CD4-positive, alpha-beta T cell treated with Interferon gamma for 1 hour (primary cell): ENCODE measurements at places on chromosomes 2 and 18.

- DNase-seq = peak; percentile 8
Observed at GRCh38 chr2:17877811-17878280, 621 bp upstream of the KCNS3 start.

DNA sequence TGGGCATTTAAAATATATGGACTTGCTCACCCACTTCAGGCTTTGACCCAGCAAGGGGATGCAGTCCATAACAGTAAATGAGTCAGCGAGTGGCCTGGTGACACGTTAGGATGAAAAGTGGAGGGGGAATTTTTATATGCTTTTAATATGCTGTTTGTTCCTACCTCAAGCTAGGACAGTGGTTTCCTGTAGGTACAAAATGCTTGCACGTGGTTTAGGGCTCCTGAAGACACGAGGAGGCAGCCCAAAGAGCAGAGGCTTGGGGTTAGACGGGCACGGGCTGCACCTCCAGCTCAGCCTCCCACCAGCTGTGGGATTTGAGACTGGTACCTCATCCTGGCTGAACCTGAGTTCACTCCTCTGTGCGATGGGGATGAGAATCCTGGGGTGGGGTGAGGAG lies 306.2 kb upstream of the CXCR4 start:
- no peak for DNase-seq

- DNase-seq = no peak
Observed at GRCh38 chr2:237243487-237243886, 157.8 kb downstream of the COPS8 start.

DNA sequence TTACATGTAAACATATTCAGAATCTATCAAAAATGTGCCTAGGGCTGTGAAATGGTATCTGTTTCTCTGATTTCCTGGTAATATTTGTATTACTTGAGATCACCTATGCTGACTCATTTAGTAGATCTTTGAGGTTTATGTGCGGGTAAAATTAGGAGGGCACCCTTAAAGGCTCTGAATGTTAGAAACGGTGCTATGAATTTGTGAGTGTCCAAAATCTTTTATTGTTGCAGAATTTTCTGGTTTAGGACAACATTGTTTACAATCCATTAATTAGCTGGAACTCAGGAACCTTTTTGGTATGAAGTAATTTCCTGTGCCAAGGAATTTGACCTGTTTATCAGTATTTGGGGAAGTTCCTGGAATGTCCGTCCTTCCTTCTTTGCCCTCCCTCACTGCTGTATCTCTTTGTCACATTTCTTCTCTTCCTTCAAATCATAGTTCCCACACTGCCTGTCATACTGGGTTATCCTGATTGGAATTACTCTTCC lies 130.5 kb downstream of the TANC1 start:
- DNase-seq = no peak

- DNase-seq = no peak
Observed at GRCh38 chr18:48217258-48218250, 191.6 kb downstream of the ZBTB7C start.

DNA sequence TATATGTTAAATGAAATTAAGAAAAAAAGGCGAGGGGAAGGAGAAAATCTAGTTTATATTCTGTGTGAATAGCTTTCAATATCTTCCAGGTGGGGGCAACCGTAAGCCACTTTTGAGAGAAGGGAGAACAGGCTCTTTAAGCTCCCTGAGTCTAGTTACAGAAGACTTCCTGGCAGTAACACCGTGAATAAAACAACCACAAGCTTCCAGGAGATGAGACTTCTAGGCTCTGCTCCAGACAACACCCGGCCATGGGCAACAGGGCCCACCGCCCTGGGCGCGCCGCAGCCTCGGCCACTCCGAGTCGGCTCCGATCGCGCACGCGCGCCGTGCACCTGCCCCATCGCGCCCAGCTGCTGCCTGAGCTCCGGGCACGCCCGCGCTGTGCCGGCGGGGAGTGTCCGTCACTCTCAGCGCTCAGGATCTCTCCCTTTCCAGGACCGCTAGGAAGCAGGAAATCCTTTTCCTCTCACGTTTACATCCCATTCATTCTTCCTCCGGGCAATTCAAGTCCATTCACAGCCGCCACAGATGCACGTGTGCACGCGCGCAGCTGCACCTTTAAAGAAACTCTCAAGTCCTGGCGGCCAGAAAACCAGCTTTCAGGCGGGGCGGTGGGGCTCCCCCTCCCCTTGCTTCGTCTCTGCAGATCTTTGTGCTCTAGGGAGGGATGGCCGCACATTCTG lies 19.4 kb upstream of the PAX3 start:
- DNase-seq = no peak

GRCh38 chr2:191144217-191144616 lies 6.6 kb downstream of the STAT4 start:
- DNase-seq = no peak

DNA sequence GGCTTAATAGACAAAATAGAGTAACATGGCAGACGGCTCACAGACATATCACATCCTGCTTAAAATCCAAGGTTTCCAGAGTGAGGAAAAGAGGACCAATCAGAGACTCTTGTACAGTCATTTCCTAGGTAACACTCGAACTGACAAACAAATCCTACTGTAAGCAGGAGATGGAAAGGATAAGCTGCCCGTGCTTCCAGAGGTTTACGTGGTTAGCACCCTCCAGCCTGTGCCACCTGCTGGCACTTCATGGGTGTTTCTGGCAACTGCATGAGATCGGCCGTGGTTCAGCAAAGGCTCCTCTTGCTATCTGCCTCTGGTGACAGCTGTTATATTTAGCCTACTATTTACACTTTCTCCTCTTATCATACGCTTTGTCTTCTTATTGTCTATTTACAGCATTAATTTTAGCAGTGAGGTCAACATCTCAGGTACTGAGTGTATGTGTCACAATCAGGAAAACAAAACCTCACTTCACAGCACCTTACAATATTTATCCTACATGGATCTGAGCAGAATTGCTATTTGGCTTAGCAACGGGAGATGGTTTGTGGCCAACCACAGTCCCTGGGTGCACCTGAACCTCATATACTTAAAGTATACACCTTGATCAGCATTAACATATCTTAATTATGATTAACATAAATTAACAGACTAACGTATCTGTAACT lies 226.9 kb downstream of the TMEM163 start:
- DNase-seq = no peak

DNA sequence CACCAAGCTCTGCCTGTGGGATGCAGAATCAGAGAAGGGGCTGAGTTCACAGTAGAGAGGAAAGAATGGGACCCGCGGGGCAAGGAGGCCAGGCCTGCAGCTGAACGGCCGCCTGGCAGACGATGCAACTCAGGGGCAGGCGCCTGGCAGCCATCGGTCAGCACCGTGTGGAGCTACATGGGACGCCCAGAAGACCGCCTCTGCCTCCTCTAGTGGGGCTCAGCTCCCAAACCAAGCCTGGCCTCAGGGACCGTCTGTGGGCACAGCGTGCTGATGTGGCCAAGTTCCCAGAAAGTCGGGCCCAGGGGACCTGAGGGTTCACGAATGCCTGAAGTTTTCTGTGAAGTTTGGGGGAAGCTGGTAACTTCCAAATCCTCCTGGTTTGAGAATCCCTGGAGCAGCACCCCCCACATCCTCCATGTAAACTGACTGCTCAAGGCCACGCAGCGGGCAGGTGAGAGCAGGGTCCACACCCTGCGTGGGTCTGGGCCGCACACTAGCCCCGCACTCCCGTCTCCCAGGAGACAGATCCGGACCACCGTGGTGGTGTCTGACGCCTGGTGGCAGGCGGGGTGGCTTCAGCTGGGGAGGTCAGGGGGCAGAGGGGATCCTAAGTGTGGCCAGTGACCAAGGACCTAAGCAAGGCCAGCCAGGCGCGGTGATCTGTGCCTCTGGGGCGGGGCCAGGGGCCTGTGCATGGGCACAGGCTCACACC lies 14.6 kb downstream of the SNORC start:
- DNase-seq = no peak

GRCh38 chr2:190592831-190593230 lies 56.1 kb upstream of the NAB1 start:
- DNase-seq = no peak

- no peak for DNase-seq
Observed at GRCh38 chr2:239268082-239268481, 132.7 kb downstream of the HDAC4 start.

- no peak for DNase-seq
Observed at GRCh38 chr2:240013343-240013742, 11.8 kb downstream of the NDUFA10 start.

DNA sequence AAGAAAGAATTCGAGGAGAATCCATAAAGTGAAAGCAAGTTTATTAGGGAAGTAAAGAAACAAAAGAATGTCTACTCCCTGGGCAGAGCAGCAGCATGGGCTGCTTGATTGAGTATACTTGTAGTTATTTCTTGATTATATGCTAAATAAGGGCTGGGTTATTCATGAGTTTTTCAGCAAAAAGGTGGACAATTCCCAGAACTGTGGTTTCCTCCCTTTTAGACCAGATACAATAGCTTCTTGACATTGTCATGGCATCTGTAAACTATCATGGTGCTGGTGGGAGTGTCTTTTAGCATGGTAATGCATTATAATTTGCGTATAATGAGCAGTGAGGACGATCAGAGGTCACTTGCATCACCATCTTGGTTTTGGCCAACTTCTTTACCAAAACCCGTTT lies 25.6 kb upstream of the TBC1D8 start:
- DNase-seq = no peak

DNA sequence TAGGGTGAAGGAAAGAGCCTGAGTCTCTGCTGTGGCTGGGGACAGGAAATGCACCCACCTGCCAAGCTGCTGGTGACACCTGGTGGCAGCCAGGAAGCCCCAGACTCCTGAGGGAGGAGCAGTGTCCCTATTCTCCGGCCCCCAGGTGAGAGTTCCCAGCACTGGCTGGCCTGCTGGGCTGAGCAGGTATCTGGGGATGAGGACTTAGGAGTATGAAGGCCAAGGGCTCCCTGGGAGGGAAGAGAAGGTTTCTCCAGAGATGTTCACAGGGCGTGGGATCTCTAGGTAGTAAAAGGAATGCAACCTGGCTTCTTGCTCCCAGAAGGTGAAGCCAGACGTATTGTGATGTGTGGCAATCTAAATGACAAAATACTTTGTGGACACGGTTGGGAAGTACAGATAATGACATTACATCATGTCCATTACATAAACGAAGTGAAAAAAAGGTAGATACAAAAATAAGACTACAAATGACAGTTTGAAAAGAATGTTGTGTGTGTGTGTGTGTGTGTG lies 75.8 kb upstream of the SLC1A4 start:
- DNase-seq = no peak

DNA sequence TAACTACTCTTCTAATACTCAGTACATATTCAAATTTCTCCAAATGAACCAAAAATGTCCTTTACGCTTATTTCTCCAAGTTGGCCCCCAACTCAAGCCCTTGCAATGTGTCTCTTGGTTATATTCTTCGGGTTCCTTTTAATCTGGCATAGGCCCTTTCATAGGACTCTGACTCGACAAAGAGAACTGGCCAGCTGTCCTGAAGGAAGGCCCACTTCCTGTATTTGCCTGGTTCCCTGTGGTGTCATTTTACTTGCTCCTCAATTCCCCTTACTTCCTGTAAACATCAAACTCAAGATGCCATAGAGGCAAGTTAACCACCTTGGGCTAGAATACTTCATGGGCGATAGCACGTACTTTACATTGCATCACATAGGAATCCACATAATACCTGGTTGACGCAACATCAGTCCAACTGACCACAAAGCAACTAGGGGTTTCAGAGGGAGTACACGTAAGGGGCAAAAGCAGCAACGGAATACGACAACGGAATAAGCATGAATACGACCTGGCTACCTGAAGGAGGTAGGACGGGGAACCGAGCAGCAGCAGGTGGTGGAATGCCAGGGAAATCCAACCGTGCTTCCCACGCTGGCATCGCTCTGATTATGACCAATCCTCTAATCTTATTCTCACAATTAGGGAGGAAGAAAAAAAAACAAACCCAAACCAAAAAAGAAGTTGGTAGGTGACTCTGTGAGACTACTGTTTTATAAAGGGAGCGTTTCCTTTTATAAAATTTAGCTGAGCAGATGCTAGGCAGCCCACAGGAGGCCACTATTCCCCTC lies 823 bp upstream of the GORASP2 start:
- no peak for DNase-seq

GRCh38 chr2:200787351-200788120 lies 24.2 kb upstream of the BZW1 start:
- DNase-seq = no peak

- DNase-seq = no peak
Observed at GRCh38 chr2:85628658-85629057, 12.7 kb downstream of the USP39 start.

GRCh38 chr2:120538691-120539423 lies 192.9 kb downstream of the INHBB start:
- no peak for DNase-seq

GRCh38 chr2:207762146-207762545 lies 7.6 kb downstream of the FZD5 start:
- no peak for DNase-seq

DNA sequence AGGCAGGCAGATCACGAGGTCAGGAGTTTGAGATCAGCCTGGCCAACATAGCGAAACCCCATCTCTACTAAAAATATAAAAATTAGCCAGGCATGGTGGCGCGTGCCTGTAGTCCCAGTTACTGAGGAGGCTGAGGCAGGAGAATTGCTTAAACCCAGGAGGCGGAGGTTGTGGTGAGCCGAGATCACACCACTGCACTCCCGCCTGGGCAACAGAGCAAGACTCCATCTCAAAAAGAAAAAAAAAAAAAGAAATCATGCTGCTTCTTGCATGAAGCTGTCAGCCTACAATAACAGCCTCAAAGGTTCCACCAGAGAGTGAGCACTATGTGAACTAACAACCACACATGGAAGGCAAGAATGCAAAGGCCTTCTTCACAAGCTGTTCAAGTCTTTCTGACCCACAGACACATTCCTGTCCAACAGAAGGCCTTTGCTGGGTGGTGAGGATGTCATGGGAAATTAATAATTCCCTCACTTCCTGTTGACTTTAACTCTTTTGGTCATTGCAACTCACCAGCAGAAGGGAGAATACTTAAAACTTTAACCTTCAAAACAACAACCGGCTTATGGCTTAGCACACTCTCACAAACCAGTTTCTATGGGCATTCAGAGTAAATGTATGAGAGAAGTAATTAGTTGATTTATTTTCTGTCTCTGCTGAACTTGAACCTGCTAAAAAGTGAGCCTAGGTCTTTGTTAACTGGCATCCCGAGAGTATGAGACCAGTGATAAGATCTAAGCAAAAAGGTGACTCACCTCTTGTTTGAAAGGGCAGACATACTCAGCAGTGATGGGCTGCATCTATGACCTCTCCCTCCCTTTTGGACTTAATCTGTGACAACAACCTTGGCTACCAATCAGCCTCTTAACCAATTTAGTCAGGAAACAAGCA lies 11.8 kb downstream of the PLEKHM3 start:
- DNase-seq = no peak

GRCh38 chr2:127593228-127594115 lies 52.5 kb upstream of the GPR17 start:
- DNase-seq = no peak

GRCh38 chr18:76922107-76922506 lies 99.8 kb downstream of the ZNF236 start:
- peak; percentile 60 for DNase-seq

GRCh38 chr2:67526283-67526682 lies 129.2 kb downstream of the ETAA1 start:
- DNase-seq = no peak

DNA sequence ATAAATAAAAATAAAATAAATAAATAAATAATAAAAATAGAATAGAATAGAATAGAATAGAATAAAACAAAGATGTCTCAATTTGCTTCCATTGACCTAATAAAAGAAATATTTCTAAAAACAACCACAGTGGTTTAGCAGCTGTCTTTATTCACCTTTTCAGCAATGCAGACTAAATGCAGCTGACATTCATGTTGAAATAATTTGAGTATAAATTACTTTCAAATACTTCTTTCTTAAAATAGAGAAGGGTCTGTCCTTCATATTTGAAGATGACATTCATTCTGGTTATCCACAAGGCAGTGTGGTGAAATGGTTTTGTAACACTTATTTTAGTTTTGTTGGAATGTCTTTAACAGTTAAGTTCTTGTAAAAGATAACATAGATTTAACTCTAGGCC lies 469.4 kb downstream of the IRS1 start:
- no peak for DNase-seq
